ENCODE measurements at places on chromosomes 13 and 19.
A peak's percentile ranks its signal among the peaks of the same experiment; 100 is the strongest.

- DNase-seq, result no peak
Measured at GRCh38 chr13:107276936-107277335, 709.0 kb upstream of the ARGLU1 start.

- DNase-seq, result peak; percentile 64
Measured at GRCh38 chr19:13060964-13061927, 41.4 kb downstream of the LYL1 start.

GRCh38 chr13:76651286-76651685 is 234.9 kb downstream of the KCTD12 start:
- DNase-seq, result no peak

GRCh38 chr13:114088234-114088633 is 44.2 kb downstream of the RASA3 start:
- no peak for DNase-seq

DNA sequence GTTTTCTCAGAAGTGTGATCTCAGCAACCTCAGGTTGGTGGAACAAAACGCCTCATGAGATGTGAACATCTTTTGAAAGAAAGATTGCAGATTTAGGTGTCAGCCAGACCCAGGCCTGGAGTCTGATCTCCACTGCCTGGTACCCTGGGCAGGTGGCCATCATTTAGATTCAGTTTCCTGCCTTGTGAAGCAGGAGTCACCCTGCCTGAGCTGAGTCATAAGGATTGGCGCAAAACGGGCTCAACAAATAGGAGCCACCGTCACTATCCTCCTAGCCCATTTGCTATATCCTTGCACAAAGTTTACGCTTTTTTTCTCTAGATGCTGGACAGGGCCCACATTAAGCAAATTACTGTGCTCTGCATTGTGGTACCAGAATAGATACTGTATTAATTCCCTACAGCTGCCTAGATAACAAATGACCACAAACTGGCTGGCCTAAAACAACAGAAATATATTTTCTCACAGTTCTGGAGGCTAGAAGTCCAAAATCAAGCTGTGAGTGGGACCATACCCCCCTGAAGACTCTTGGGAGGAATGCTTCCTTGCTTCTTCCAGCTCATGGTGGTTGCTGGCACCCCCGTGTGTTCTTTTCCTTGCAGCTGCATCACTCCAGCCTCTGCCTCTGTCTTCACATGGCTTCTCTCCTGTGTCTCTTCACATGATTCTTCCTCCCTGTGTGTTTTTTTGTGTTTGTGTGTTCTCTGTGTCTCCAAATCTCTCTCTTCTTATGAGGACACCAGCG is 38.2 kb downstream of the TNFSF11 start:
- no peak for DNase-seq

- DNase-seq, result no peak
Measured at GRCh38 chr19:13652810-13653590, 111.3 kb upstream of the MRI1 start.

Measured in memory B cell (primary cell).